ENCODE measurements at places on chromosomes 1 and 21. TPM values are rescaled to one million over a fixed set of nuclear protein-coding genes. Genes with fewer than 3 reads are reported as not detected.

GRCh38 chr1:211939876-211940468 lies 95.4 kb downstream of the INTS7 start:
- no peak for DNase-seq

- no peak for DNase-seq
These were observed 8.0 kb downstream of the NOL9 start for GRCh38 chr1:6546326-6546725.

- DNase-seq: no peak
These were observed 4.4 kb upstream of the C2CD2 start for GRCh38 chr21:41957991-41958766.

- no peak for DNase-seq
These were observed 55.7 kb upstream of the EFHD2 start for GRCh38 chr1:15353839-15354579.

- DNase-seq: no peak
These were observed 176.7 kb downstream of the TRIM33 start for GRCh38 chr1:114334297-114334696.

DNA sequence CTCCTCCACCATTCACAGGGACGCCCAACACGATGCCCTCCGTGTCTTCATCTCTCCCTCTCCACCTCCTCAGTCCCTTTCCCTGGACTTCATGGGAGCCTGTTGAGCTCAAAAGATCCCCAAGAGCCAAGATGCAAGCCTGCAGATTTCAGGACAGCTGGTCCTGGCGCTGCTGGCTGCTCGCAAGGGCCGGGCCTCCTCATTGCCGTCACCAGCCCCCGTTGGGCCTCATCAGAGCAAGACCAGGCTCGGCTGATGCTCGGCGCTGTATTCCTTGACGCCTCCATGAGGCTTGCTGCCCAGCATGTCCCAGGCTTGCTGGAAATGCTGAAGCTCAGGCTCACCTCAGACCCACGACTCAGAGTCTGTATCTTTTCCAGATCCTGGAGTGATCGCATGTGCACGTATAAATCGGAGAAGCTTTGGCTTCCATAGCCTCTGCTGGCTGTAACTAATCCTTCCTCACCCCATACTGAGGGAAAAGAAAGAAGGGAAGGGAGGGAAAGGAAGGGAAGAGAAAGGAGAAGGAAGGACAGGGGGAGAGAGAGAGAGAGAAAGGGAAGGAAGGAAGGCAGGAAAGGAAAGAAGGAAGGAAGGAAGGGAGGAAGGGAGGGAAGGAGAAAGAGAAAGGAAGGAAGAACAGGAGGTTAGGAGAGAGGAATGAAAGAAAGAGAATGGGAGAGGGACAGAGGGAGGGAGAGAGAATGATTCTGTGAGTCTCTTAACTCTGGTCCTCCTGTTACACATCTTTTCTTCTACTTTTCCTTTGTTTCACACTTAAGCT lies 94.6 kb downstream of the KCNJ15 start:
- DNase-seq: no peak

GRCh38 chr1:24107462-24108138 lies 4.3 kb downstream of the MYOM3 start:
- no peak for DNase-seq

DNA sequence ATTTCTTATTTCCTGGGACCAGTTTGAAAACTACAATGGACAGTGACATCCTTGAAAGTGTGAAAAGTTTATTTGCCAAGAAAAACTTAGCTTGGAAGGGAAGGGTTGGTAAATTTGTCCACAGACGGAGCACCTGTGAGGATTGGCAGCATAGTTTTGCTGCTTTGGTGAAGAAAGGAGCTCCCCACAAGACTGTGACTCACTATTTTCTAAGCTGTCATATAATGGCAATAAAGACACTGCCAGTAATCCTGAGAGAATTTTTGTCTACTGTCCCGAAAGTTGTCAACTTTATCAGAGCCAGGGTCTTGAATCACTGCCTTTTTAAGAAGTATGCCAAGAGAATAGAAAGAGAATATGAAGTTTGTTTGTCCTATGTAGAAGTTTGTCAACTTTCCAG lies 230.8 kb downstream of the NEGR1 start:
- no peak for DNase-seq

DNA sequence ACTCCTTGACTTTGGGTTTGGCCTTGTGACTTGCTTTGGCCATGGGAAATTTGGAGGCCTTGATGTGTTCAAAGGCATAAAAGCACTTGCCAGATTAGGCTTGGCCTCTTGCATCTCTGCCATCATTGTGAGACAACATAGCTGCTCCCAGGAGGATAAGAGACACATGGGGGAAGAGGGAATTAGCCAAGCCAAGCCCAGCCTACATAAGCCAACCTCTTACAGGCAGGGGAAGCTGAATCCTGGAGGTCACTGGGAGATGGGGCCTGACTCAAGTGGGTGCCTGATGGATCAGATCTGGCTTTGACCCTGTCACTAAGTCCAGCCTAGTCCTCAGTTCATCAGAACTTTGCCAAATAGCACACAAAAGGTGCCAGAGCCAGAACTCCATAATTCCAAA lies 37.6 kb upstream of the HMGB4 start:
- DNase-seq: no peak

DNA sequence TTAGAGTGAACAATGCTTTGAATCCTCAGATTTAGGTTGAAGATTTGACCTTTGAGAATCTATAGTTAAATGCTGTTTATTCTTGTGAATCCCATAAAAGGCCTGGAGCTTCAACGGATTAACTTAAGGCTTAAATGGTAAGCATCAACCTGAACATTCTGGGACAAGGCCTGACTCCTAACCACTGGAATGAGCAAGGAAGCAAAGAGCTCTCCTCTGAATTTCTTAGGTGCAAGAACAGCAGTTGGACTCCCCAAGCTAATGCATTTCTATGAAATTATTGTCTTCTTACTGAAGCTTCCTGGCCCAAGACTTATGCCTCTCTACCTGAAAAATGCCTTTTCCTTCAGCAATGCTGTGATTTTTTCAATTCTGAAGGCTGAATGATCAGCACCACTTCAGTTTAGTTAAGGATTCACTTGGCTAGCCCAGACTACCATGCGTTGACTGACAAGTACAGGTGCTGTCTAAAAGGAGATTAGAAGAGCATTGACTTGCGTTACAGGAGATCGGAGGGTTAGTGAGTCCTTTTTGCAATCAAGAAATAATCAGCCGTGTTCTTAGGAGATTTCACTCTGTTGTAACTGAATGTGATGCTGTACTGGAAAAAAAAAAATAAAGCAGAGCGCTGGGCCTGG lies 178.5 kb downstream of the ZC3H11B start:
- DNase-seq: no peak

DNA sequence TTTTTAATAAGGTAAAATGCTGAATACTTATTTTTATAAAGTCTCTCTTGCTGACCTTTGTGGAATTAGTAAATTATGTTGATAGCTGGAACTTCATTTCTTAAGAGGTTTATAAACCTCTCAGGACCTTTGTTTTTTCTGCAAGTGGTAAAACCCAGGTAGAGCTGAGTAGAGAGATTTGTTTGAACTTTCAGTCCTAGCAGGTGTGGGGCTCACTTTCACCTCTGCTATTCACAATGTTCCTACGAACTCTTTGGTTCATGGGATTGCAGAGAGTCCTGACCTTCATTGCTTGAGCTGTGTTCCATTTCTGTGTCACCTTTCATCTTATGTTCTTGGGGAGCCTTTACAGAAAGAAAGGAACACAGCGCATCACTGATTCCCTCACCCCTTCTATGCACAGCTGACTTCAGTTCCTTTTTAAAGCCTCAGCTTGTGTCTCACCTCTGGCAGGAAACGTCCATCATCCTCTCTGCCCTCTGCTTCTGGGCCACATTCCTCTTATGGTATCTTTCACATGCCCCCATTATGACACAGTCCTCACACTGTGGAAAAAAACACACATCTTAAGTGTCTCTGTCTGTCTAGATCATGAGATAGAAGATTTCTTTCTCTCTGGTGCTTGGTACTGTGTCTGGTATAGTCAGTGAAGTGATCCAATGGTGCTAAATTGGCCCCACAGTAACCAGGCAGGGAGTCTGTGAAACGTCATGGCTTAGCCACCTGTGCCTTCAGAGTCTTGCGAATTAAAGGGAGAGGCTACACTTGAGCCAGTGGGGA lies 262.5 kb upstream of the B3GALT2 start:
- DNase-seq: no peak

- no peak for DNase-seq
These were observed 20.2 kb upstream of the IVNS1ABP start for GRCh38 chr1:185337246-185337645.

- DNase-seq: no peak
These were observed 19.7 kb downstream of the NFIA start for GRCh38 chr1:61102041-61102440.

GRCh38 chr1:89309828-89310227 lies 37.2 kb upstream of the GBP5 start:
- no peak for DNase-seq

GRCh38 chr1:225711236-225711937 lies 58.5 kb upstream of the ENAH start:
- no peak for DNase-seq

DNA sequence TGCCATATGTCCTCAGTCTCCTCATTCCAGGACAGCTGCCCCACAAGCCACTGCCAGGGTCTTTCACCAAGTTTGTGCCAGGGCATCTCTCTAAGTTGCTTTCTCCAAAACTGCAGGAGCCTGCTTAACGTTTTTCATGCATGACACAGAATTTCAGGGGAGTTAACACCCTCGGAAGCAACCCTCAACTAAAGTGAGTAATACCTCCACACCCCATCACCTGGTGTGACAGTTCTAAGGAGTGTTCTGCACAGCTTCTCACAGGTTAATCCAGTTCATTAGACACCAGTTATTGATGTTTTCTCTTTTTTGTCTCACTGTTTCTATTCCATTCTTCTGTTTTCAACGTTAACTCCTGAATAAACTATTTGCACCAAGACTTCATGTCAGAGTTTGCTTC lies 115.0 kb downstream of the BACH1 start:
- no peak for DNase-seq

DNA sequence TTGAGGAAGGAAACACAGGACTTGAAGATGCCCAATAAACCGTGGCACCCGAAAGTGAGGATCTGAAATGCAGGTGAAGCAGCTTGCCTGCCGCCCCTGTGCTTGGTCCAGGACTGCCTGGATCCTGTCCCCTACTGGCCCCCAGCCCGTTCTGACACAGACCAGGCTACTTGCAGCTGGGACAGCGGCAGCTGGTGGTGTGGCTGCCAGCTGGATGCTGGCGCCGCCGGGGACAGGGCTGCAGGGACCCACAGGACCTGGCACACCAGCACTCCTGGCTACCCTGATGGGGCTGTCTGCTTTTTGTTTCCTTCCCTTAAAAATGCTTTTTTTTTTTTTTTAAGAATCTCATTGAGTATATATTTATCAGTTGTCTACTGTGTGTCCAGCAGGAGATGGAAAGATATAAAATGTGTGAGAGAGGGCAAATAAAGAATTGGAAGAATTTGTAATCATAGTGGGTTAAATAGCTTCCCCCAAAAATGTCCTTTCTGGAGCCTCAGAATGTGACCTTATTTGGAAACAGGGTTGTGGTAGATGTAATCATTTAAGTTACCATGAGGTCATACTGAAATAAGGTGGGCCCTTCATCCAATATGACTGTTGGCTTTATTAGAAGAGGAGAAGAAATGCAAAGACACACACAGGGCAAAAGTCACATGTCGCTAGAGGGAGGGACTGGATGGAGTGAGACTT lies 165.6 kb downstream of the DSCAM start:
- DNase-seq: no peak

GRCh38 chr1:145997718-145998023 lies 1.3 kb upstream of the TXNIP start:
- DNase-seq: no peak

GRCh38 chr1:981491-981954 lies 370 bp downstream of the PERM1 start:
- no peak for DNase-seq

GRCh38 chr1:80427881-80428280 lies 1372.9 kb upstream of the ADGRL2 start:
- no peak for DNase-seq

Gene METTL25B
- 7.9 TPM for total RNA-seq

Gene PTPRC
- total RNA-seq: 4.4 TPM

Gene MAN1C1
- total RNA-seq: 14.7 TPM

Gene SDC3
- total RNA-seq: 79.0 TPM

Gene SIM2
- not detected for total RNA-seq

Gene KIF21B
- 101 TPM for total RNA-seq

Gene S100A7A
- total RNA-seq: not detected

Gene TLR5
- total RNA-seq: 3.3 TPM

Gene SLC16A1
- 46.7 TPM for total RNA-seq

Gene HORMAD1
- not detected for total RNA-seq

Gene CFHR2
- total RNA-seq: not detected

All from cerebellum (tissue), 4 donors.